H4 (cell line): ENCODE measurements at places on chromosomes 13 and 19. TPM values are rescaled to one million over a fixed set of nuclear protein-coding genes. Genes with fewer than 3 reads are reported as not detected.
A peak's percentile ranks its signal among the peaks of the same experiment; 100 is the strongest.

The OSCAR gene
- total RNA-seq: 0.06 and 2.2 TPM in 2 replicates

The WDR88 gene
- total RNA-seq: not detected in 2 replicates

The FARP1 gene
- 6.3 and 12.8 TPM in 2 replicates for total RNA-seq

The C19orf85 gene
- total RNA-seq: not detected in 2 replicates

The PRR19 gene
- 0.16 and 1.4 TPM in 2 replicates for total RNA-seq

The MBD3L3 gene
- not detected in 2 replicates for total RNA-seq

The CCNA1 gene
- total RNA-seq: 2.7 and 4.5 TPM in 2 replicates

The IRGC gene
- total RNA-seq: not detected in 2 replicates

The CPB2 gene
- not detected in 2 replicates for total RNA-seq

The TEKTIP1 gene
- not detected in 2 replicates for total RNA-seq

DNA sequence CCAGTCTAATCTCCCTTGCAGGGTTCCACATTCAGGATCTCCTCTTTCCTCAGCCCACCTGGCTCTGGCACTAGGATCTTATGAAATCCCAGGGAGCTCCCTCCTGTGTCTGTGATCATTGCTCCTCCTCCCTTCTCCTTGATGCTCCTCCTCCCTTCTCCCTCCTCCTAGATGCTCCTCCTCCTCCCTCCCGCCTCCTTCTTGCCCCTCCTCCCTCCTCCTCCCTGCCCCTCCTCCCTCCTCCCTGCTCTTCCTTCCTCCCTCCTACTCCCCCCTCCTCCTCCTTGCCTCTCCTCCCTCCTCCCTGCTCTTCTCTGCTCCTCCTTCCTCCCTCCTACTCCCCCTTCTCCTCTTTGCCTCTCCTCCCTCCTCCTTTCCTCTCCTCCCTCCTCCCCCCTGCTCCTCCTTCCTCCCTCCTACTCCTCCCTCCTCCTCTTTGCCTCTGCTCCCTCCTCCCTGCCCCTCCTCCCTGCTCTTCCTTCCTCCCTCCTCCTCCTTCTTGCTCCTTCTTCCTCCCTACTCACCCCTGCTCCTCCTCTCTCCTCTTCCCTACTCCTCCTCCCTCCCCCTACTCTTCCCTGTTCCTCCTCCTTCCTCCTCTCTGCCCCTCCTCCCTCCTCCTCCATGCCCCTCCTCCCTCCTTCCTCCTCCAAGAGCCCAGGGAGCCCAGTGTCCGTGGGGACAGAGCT is 14.9 kb upstream of the ZBTB7A start:
- no peak for DNase-seq

DNA sequence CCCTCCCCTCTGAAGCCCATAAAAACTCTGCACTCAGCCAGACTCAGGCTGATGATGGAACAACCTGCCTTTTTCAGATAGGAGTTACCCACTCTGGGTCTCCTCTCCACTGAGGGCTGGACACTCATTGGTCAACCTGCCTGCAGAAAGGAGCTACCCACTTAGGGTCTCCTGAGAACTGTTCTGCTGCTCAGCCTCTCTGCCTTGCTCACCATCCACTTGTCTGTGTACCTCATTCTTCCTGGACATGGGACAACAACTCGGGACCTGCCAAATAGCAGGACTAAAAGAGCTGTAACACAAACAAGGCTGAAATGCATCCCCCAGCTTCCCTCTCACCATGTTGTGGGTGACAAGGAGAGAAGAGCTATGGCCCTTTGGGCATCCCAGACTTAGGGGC is 18.4 kb upstream of the RCBTB2 start:
- DNase-seq: no peak

DNA sequence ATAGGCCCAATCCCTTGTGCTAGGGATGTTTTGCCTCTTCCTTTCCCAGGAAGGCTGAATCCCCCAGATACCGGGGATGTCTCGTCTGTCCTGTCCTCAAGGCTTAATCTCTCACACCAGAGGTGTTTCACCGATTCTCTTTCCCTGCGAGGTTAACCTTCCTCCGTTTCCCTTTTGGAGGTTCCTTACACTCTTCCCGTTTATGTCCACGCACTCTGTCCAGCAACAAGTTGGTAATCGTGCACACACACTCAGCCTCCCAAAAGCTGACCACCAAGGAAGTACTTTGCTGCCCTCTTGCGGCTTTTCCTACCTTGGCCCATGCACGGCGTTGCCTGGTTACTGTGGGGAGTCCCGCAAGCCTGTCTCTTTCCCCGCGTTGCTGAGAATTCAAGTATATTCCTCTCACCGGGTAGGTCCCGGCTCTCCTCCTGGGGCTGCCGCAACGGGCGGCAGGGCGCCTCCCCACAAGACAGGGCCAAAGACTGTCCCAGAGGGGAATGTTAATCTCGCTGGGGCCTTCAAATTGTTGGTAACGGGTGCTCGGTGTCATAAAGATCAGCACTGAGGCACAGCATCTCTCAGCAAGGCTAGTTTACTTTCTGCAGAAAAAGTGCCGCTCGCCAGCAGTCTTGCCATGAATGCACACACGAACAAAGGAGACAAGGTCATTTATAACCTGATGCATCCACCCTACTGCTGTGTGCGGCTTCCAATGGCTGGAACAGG is 36.7 kb upstream of the CD177 start:
- DNase-seq: peak; percentile 68

GRCh38 chr13:110200276-110200870 is 106.6 kb downstream of the COL4A1 start:
- DNase-seq: no peak

- no peak for DNase-seq
Measured at GRCh38 chr13:29589967-29590366, 5.5 kb downstream of the SLC7A1 start.

DNA sequence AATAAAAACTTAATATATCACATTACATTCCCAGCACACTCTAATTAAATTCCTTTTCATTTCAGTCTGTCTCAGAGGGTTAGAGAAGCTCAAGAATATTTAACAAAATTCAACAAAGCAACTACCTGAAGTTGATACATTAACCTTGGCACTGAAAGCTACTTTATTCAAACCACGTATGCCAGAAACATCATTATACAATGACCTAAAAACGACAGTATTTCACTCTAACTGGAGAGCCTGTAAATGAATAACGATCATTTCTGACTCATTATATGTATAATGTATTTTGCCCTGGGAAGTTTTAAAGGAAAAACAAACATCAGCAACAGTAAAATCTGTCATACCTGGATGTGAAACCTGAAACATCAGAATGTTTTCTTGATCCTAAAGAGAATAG is 270.1 kb downstream of the SLITRK5 start:
- no peak for DNase-seq

- no peak for DNase-seq
Measured at GRCh38 chr13:40101708-40102359, 446.4 kb downstream of the COG6 start.

- no peak for DNase-seq
Measured at GRCh38 chr13:72430923-72431322, 296.5 kb downstream of the MZT1 start.

- DNase-seq: no peak
Measured at GRCh38 chr19:788983-789700, 8.1 kb upstream of the PTBP1 start.

GRCh38 chr13:38662362-38662761 is 24.5 kb upstream of the FREM2 start:
- no peak for DNase-seq

DNA sequence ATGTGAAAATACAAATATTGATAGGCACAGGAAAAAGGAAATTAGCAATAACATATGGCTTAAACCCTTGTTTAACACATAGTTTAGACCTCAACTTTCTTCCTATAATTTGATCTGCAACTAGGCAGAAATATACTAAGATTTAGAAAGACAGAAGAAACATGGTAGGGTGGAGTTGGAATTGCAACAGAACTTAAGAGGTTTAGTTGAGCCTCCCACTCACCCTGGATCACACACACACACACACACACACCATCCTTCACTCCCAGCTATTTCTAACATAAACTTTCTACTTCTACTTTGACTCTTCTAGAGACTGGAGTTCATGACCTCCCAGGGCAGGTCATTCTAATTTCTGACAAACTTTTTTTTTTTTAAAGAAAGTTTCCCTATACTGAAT is 47.4 kb downstream of the FLT3 start:
- no peak for DNase-seq

DNA sequence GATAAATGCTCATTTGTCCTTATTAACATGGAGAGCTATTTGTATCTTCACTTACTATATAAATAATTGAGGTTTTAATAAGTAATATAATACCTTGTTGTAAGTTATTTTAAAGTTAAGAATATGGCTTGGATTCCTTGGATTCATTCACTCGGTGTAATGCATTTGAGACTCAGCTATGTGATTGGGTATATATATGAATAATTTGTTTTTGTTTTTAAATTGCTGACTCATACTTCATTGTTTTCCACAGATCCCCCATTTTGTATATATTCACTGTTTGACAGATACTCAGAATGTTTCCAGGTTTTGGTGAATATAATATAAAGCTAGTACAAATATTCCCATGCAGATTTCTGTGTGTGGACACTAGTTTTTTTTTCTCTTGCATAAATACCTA is 6.8 kb upstream of the CEACAM18 start:
- DNase-seq: no peak

- no peak for DNase-seq
Measured at GRCh38 chr19:32022731-32023563, 322.5 kb upstream of the ZNF507 start.

DNA sequence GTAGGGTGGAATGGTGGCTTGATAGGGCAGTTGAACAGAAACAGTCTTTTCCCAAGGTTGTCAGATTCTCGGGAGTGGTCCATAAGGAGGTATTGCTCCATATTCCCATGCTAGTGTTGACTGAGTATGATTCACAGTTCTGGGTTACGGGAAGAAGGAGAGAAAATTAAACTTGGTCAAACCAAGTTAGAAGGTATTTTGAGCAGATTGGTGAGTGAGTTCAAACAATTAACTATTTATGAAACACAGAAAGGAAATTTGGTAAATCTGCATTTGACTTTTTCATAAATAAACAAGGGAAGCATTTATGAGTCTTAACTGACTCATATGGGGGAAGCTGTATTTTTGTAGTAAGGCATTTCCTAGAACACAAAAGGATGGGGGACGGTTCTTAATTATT is 2419.4 kb downstream of the PCDH9 start:
- no peak for DNase-seq

- DNase-seq: no peak
Measured at GRCh38 chr19:12628040-12629022, 17.6 kb downstream of the ZNF791 start.

DNA sequence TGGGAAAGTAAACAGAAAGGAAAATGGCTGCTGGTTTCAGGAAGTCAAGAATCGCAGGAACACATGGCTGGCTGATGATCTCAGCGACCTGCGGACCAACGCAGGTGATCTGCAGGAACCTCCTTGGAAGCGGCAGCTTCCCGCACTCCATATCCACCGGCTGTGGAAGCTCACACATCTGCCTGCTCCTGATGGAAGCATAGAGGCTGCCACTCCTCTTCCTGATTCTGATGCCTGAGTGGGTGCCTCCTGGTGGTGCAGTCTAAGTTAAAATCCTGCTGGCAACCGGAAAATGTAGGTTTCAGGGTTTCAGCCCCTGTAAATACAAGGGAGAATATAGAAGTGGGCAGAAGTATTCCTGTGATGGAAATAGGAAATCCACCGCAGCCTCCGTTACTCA is 75.5 kb downstream of the TNFSF13B start:
- no peak for DNase-seq

DNA sequence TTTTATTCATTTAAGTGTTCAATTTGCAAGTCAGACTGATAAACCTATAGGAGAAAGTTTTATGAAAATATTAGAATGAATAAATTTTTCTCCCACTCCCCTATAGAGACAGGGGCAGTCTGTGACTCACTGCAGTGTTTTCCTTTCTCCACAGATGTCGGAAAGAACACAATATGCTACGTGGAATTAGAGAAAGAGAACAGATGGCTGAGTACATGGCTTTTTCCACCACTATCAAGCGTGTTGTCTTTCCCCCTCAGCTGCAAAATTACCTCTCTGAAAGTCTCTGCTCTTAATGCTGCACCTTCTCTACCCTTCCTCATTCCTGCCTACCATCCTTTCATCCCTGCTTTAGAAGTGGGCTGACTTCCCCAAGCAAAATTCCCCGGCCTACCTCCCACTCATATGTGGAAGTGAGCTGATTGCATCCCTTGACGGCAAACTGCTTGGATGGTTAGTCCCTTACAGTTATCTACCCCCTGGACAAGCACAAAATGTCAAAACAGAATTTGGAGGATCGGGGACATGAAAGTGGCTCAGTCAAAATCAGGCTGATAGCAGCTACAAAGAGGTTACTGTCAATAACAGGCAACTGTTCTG is 30.0 kb downstream of the FLT1 start:
- DNase-seq: no peak

DNA sequence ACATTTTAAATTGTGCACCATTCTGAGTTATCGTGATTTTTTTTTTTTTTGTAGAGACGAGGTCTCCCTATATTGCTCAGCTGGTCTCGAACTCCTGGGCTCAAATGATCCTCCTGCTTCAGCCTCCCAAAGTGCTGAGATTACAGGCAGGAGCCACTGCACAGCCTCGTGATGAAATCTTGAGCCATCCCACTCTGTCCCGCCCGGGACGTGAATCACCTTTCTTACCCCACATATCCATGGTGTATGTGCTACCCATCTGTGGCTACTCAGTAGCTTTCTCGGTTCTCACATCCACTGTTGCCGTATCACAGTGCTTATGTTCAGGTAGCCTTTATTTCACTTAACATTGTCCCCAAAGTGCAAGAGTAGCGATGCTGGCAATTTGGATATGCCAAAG is 26.5 kb downstream of the PAK4 start:
- no peak for DNase-seq

DNA sequence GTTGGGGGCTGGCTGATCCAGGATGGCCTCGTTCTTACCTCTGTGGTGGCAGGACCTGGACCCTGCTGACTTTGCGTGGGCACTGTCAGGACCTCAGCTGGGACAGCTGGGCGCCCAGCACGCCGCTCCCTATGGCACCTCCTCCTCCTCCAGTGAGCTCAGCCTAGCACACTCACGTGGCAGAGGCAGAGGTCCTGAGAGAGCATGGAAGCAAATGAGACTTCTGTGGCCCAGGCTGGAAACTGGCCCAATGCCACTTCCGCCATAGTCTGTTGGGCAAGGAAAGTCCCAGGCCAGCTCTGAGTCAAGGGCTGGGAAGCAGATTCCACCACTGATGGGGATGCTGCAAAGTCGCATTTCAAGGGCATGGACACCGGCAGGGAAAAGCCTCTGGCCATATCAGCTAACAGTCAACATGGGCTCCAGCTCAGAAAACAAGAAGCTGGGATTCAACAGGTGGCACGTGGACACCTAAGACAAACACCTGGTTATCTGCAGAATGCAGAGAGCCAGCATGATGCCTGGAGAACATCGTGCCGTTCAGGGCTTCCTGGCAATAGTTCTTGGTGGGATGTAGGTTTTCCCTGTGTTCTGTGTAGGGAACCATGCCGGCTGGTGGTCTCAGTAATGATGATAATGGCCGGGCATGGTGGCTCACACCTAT is 16.7 kb downstream of the MYBPC2 start:
- peak; percentile 65 for DNase-seq
